ENCODE measurements at places on chromosomes 3 and 15.

DNA sequence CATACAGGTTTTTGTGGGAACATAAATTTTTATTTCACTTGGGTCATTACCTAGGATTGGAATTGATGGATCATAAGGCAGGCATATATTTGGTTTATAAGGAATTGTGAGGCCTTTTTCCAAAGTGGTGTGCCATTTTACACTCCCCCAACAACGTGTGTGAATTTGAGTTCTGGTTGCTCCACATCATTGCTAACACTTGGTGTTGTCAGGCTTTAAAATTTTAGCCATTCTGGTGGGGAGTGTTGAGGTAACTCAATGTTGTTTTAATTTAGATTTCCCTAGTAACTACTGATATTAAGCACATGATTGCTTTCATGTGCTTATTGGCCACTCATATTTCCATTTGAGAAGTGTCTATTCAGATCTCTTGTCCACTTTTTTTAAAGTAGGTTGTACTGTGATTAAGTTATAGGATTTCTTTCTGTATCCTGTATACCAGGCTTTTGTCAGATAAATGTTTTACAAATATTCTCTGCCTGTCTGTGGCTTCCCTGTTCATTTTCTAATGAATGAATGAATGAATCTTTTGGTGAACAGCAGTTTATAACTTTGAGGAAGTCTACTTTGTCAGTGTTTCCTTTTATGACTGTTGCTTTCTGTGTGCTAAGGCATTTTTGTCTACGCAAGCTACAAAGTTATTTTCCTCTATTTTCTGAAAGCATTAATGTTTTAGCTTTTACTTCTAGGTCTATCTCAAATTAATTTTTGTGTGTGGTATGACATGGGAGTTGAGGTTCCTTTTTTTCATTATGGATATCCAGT, 17.9 kb upstream of the NR2C2 start:
- no peak for DNase-seq

DNA sequence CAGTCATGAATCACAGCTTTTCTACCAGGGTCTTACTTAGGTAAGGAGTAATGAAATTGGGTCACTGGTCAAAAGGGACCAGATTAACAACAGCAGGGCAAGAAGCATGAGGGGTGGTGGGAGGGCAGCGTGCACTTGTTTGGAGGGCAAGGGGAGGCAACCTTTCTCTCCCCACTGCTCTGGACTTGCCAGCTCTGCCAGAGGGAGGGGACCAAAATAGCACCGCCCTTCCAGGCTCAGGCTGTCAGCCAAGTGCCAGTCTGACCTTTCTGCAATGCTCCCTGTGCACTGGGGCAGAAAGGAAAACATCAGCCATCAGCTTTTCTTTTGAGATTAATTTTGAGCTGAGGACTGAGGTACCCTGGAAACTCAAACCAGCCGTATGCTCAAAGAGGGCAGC, 4.5 kb upstream of the ULK3 start:
- DNase-seq, result no peak

GRCh38 chr3:147930232-147930807, 521.2 kb downstream of the ZIC1 start:
- DNase-seq, result no peak

GRCh38 chr3:121969631-121970030, 52.4 kb downstream of the ILDR1 start:
- DNase-seq, result no peak

- DNase-seq, result no peak
These were observed 474.6 kb upstream of the TPRG1 start for GRCh38 chr3:188697127-188697526.

- no peak for DNase-seq
These were observed 29.1 kb downstream of the ALPK3 start for GRCh38 chr15:84846269-84846668.

- no peak for DNase-seq
These were observed 173.6 kb upstream of the TMC3 start for GRCh38 chr15:81547521-81548132.
